Progenitor cell of endocrine pancreas (in vitro differentiated cells): ENCODE measurements at places on chromosomes 2 and 18. TPM values are rescaled to one million over a fixed set of nuclear protein-coding genes. Genes with fewer than 3 reads are reported as not detected.

DSG4 gene
- not detected in 2 replicates for total RNA-seq

PIK3C3 gene
- 61.5 and 74.8 TPM in 2 replicates for total RNA-seq

EGR4 gene
- total RNA-seq = 0.12 TPM in 1 of 2 replicates, not detected in the other

ALK gene
- 0.11 TPM in 1 of 2 replicates, not detected in the other for total RNA-seq

SKOR2 gene
- total RNA-seq = not detected in 2 replicates

NOSTRIN gene
- total RNA-seq = 4.0 and 4.3 TPM in 2 replicates

HOXD4 gene
- total RNA-seq = not detected in 2 replicates

RAB6D gene
- total RNA-seq = 0.31 and 0.67 TPM in 2 replicates

CHRNA1 gene
- total RNA-seq = not detected in 2 replicates

DNER gene
- 0.91 TPM in 2 replicates for total RNA-seq

UGT1A5 gene
- total RNA-seq = not detected in 2 replicates

VWC2L gene
- 0.16 TPM in 1 of 2 replicates, not detected in the other for total RNA-seq

C2orf74 gene
- 10.0 and 13.6 TPM in 2 replicates for total RNA-seq

CRIM1 gene
- total RNA-seq = 25.8 and 33.8 TPM in 2 replicates

FBXO36 gene
- total RNA-seq = 3.9 and 4.0 TPM in 2 replicates

MAP2 gene
- 16.5 and 18.2 TPM in 2 replicates for total RNA-seq

TEKT4 gene
- total RNA-seq = 0.29 and 0.34 TPM in 2 replicates

SCN9A gene
- 23.5 and 23.7 TPM in 2 replicates for total RNA-seq

DAPL1 gene
- not detected in 2 replicates for total RNA-seq

ATOH8 gene
- 1.3 and 1.7 TPM in 2 replicates for total RNA-seq

HRH4 gene
- total RNA-seq = not detected in 2 replicates

PLGLB1 gene
- 6.9 and 8.6 TPM in 2 replicates for total RNA-seq

TMEM247 gene
- not detected in 2 replicates for total RNA-seq

ZAP70 gene
- total RNA-seq = 2.6 and 3.8 TPM in 2 replicates

SNED1 gene
- 2.2 and 2.5 TPM in 2 replicates for total RNA-seq

MAP4K4 gene
- 171 and 184 TPM in 2 replicates for total RNA-seq

EFR3B gene
- 22.1 and 23.3 TPM in 2 replicates for total RNA-seq

PAX8 gene
- 3.9 and 8.4 TPM in 2 replicates for total RNA-seq

PARD3B gene
- total RNA-seq = 29.7 and 34.4 TPM in 2 replicates

IL1F10 gene
- not detected in 2 replicates for total RNA-seq

CTAGE1 gene
- total RNA-seq = not detected in 2 replicates

KCNK3 gene
- 1.2 and 1.5 TPM in 2 replicates for total RNA-seq

MC5R gene
- not detected in 2 replicates for total RNA-seq

SCLY gene
- 49.2 and 55.1 TPM in 2 replicates for total RNA-seq

SLC4A3 gene
- 17.0 and 19.7 TPM in 2 replicates for total RNA-seq

CPS1 gene
- total RNA-seq = 3.3 and 4.9 TPM in 2 replicates

SIX2 gene
- total RNA-seq = 4.0 and 7.0 TPM in 2 replicates

M1AP gene
- 2.5 and 2.6 TPM in 2 replicates for total RNA-seq

EIF2AK2 gene
- 34.7 and 36.5 TPM in 2 replicates for total RNA-seq

ATP5MC3 gene
- 185 and 192 TPM in 2 replicates for total RNA-seq

METTL21A gene
- 31.2 and 32.6 TPM in 2 replicates for total RNA-seq

PLGLB2 gene
- total RNA-seq = 7.2 and 8.3 TPM in 2 replicates

XDH gene
- 4.8 and 5.6 TPM in 2 replicates for total RNA-seq

ASIC4 gene
- total RNA-seq = 3.4 and 5.1 TPM in 2 replicates

RNASEH1 gene
- total RNA-seq = 18.5 and 21.8 TPM in 2 replicates

CNTNAP5 gene
- 5.3 and 8.9 TPM in 2 replicates for total RNA-seq
